ENCODE measurements at places on chromosomes 6 and 20.
A peak's percentile ranks its signal among the peaks of the same experiment; 100 is the strongest.

DNA sequence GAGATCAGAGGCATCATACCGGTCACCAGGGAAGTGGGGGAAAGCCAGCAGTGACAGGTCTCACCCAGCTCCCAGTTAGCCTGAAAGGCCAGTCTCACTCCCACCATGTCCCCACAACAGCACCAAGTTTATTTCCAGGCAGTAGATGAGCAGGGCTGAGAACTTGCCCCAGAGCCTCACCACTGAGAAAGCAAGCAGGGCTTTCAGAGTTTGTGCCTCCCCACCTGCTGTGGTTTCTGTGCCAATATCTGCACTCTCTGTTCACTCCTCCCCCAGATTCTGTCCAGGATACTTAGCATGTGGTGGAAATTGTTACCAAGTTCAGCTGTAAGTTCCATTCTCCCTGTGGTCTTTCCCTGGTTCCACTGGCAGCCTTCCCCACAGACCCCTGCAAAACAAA lies 255.0 kb upstream of the HTR1E start:
- no peak for DNase-seq

GRCh38 chr6:165186041-165186440 lies 123.4 kb downstream of the C6orf118 start:
- no peak for DNase-seq

DNA sequence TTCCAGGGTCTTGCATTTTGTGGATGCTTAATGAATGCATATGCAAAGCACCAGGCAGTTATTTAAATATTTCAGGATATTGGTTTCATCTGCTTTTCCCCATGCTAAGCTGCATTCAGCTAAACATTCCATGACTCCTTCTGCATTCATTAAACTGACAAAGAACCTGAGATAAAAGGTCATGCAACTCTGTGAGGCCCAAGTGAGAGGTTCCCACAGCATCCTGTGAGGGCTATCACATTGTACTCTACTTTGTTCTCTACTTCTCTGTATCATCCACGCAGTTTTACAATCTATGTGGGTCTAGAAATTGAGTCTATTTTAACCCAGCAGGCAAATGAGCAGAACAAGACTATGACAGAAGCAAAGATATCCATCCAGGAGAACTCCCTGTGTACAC lies 86.4 kb upstream of the PRSS16 start:
- DNase-seq = no peak

DNA sequence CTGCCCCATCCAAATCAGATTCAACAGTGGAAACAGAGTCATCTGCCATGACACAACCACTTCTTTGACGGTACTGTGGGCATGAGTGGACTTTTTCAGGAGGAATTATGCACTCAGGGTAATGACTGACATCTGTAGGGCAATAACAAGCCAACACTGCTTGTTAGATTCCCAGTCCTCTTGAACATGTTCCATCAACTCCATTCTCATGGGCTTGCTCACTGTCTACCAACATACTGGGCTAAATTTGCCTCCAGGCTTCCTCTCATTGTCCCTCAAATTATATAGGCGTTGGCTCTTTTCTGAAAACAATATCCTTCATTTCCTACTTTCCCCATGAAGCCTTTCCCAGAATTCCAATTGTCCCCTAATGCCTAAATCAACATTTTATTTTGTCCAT lies 43.1 kb downstream of the ANKEF1 start:
- DNase-seq = no peak

- no peak for DNase-seq
These were observed 159.8 kb downstream of the PLCB1 start for GRCh38 chr20:8291873-8292272.

GRCh38 chr20:13777171-13777601 lies 7.5 kb downstream of the ESF1 start:
- DNase-seq = no peak

DNA sequence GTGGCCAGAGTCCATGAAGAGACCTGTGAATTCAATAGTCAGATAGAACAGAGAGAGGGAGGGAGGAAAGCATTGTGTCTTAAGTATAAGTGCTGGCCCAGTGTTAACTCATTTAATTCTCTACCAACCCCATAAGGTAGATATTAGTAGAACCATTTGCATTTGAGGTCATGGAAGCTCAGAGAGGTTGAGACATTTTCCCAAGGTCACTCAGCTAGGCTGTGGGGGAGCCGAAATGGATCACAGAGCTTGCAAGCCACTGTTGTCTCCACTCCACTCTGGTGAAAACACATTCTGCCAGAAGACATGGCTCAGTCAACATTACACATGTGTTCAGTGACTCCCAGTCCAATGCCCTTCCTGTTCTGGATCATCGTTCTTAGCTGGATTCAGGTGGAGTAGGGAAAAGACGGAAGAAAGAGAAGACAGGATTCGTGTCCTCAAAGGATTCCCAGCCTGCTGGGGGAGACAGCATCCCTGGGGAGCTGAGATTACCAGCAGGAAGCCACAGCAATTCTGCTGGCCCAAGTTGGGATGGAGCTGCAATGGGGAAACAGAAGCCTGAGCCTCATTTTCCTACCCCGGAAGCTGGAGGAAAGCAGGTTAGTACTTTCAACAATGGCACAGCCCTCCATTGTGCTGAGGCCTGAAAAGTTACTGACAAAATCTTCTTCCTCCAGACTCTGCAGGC lies 27.0 kb upstream of the MDGA1 start:
- DNase-seq = no peak

DNA sequence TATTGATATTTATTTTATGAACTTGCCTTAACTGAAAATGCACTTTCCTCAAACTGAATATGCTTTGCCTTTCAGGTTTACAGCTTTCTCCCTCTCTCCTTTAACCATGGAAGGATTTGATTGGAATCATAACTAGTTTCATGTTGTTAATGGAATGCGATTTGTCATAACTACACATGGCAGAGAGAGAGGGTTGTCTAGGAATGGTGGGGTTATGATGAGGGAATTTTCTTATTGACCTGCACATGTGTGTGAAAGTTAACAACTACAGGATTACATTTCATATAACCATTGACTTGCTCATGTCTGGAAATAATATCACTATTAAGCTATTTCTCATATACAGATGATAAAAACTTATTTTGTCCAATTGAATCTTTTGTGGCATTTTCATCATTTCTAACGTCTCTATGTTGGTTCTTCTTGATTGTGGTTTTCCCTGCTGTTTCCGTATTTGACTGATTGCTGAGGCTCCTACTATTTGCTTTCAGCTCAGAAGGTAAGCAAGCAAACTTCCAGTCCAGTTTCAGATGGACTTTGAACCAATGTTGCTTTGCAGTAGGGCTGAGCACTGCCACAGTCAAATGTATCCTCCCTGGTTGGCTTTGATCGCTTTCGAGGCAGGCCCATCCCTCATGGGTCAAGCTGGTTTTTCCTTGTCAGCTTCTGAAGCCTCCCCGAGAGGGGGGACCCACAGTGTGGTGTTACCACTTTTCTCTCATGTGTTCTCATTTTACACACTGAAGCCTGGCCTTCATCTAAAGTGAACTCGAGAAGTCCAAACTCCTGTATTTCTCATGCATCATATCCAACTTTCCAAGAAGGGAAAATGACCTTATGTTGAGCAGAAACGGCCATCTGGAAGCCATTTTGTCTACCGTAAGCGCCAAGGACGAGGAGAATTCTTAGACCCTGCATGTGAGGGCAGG lies 7.6 kb upstream of the CCN2 start:
- no peak for DNase-seq

DNA sequence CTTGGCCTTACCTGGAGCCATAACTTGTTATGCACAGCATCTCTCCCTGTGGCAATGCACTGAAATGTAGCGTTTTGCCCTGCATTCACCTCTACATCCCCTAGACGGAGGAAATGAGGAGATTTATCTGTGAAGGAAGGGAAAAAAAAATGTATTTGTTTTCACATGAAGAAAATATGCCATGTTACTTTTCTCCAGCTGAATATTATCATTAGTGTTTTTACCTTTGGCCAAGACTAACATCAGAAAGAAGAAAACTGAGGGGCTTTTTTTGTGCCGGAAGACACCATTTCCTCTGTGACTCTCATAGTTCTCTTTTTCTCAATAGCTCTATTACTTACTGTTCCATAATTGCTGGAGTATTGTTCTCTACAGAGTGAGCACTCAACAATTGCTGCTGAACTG lies 280.4 kb downstream of the PTPRK start:
- DNase-seq = no peak

DNA sequence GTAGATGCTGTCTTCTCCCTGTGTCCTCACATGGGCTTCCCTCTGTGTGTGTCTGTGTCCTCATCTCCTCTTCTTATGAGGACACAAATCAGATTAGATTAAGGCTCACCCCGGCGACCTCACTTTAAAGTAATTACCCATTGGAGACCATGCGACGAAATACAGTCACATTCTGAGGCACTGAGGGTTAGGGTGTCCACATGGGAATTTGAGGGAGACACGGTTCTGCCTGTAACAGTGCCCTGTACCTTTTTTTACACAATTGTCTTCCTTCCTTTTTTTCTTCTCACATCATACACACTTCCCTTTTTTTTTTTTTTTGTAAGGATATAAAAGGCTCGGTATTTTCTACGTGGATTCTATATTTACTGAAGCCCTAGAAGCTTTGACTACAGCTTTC lies 48.9 kb downstream of the DEK start:
- DNase-seq = no peak

GRCh38 chr20:62043131-62043914 lies 22.4 kb downstream of the TAF4 start:
- no peak for DNase-seq

GRCh38 chr6:57305761-57306160 lies 11.7 kb upstream of the PRIM2 start:
- DNase-seq = peak; percentile 77

DNA sequence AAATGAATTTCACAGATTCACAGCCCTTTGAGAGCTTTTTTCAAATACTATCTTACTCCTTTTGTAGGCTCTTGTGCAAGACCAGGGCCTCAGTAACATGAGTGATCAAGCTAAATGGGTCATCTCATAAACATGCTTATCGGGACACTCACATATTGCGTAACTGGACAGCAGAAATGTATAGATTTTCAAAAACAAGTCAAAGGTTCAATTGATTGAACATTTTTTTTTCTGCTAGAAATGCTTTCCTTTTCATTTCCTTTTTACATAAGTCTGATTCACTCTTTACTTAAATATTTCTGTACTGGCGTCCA lies 8.7 kb upstream of the SALL4 start:
- no peak for DNase-seq

- peak; percentile 16 for DNase-seq
These were observed 25.8 kb downstream of the SERPINB9 start for GRCh38 chr6:2877057-2877882.

All from AG09309 (cell line).